Calu3 (cell line): ENCODE measurements at places on chromosomes 16 and 17.

GRCh38 chr17:83010206-83011200 is 68.9 kb upstream of the METRNL start:
- no peak for DNase-seq

DNA sequence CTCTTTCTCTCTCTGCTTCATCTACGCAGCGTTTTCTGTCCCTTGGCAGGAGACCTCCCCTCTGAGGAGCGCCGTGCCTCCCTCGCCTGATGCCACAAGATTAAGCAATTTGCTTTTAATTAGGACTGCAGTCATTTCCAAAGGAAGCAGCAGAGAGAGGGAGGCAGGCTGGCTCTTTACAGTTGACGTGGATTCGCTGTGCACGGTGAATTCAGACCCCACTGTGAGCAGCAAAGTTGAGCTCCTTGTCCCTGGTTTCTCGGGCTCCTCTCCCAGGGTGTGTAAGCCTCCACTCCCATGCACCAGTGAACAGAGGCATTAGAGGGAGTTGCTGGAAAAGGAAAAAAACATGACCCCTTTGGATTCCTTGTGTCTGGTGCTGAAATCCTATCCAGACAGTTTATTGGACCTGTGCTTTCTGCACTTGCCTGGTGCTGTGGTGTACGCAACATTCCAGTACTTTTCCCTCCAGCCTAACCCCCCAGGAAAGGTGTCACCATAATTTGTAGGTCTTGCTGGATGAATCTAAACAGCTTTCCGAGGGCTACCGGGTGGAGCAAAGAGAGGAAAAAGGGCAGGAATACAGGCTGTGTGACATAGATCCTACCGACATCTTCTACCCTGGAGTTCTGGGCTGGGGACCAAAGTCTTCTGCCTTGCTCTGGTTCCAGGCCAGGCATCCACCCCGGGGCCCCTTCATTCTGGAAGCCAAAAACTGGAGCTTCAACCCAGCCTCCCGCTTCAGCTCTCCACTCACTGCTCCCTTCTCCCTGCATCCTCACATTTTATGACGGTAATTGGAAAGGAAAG is 171.0 kb downstream of the MAF start:
- no peak for DNase-seq

DNA sequence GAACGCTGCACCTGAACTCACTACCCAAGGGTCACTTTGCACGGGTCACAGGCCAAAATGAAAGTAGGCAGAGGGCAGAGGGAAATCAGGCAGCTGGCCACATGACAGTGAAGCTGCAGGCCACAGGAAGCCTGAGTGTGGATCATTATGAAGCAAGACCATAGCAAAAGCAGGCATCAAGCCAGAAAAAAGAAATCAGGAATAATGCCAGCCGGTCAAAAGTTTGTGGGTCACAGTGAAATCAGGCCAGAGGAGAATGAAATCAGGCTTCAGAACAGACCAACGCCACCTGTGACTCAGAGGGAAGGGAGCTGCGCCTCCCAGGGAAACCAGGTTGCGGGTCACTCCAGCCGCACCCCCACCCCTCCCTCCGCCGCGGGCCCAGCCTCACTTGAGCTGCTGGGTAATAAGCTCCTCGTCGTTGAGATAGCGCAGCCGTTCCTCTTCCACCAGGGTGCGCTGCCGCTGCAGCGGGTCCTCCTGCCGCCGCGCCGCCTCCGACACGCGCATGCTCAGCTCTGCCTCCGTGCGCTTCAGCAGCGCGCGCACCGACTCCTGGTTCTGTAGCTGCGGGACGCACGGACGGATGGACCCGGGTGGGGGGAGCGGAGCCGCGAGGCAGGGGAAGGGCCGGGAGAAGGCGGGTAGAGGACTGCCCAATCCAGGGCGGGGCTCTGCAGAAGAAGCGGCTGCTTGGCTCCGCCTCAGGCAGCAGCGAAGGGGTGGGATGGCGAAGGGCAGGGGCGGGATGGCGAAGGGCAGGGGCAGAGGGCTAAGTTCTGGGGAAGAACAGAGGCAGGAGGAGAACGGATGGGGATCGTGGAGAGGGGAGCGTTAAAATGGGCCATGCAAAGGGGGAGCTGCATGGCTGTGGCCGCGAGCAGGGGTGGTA is 47.7 kb downstream of the SRCIN1 start:
- peak; percentile 100 for DNase-seq

DNA sequence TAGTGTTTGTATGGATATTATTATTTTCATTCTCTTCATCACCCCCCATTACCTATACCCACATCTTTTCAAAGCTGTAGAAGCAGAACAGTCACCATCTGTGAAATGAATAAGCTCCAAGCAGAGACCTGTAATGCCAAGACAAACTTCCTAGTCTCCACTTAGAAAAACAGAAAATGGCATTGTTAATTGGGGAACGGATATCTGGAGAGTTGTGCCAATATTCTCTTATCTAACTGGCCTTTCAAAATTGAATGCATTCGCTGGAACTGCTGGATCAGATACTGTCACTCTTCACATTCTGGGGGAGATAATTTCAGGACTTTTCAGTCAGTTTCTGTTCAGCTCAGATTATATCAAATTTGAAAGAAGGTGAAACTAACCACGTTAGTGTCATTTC is 464.4 kb upstream of the GOT2 start:
- DNase-seq, result no peak

- no peak for DNase-seq
Measured at GRCh38 chr16:50316102-50316847, 49.9 kb downstream of the ADCY7 start.

DNA sequence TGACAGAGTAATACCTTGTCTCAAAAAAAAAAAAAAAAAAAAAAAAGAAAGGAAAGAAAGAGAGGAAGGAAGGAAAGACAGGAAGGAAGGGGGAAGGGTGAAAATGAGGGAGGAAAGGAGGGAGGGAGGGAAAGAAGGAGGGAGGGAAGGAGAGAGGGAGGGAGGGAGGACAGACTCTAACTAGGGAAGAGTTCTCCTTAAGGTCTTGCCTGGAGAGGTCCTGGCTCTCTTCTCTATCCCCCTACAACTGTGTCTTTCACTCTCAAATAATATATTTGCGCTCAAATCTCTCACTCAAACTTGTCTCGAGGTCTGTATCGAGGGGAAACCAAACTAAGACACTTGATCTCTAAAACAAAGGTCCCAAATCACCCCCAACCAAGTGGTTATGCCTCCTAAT is 35.6 kb downstream of the WDR59 start:
- no peak for DNase-seq

DNA sequence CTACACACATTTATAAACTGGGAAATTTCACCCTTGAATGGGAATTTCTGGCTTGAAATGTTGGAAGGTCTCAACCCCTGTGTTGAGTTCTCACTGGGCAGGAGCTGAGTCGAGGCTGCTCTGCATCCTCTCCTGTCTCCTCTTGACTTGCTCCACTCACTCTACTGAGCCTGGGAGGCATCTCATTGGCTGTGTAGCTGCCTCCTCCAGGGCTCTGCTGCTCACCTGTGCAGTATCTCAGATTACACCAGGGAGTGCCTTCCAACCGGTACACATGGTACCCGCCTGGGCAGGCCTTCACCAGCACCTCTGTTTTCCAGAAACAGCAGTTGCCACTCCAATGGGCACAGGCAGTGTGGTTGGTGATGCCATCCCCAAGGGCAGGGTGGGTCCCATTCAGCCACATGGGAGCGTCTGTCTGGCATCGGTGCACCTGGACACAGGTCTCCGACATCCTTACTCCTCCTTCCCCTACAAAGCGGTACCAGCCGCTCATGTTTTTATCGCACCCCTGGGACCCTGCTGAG is 3.7 kb downstream of the GP2 start:
- no peak for DNase-seq

DNA sequence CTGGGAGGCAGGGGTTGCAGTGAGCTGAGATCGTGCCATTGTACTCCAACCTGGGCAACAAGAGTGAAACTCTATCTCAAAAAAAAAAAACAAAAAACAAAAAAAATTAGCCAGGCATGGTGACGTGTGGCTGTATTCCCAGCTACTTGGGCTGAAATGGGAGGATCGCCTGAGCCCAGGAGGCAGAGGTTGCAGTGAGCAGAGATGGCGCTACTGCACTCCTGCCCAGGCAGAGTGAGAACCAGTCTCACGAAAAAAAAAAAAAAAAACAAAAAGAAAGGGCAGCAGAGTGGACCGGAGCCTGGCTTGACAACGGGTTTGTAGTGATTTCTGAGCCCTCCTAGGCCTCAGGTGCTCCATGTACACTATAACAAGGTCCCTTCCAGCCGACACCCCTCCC is 33.1 kb downstream of the PEMT start:
- no peak for DNase-seq

GRCh38 chr16:67773569-67774456 is 32.5 kb downstream of the RANBP10 start:
- no peak for DNase-seq

- no peak for DNase-seq
Measured at GRCh38 chr17:83192161-83192788, 112.9 kb downstream of the METRNL start.

GRCh38 chr17:862582-862981 is 80.4 kb downstream of the MRM3 start:
- no peak for DNase-seq

- no peak for DNase-seq
Measured at GRCh38 chr17:50482110-50482509, 3.5 kb downstream of the RSAD1 start.

DNA sequence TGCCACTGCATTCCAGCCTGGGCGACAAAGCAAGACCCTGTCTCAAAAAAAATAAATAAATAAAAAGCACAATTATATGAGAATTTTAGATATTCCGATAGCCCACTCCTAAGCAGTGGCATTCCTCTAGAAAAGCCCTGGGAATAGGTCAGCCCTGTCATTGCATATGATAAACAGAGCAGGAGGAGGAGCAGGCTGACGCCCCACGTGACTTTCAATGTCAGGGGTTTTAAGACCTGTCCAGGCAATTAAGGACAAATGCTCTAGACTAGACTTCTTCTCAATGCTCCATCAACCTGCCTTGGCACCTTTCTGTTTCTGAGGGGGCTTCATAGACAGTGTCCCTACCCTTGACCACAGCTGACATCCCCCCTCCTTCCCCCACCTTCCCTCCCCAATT is 7.5 kb downstream of the TOM1L2 start:
- DNase-seq, result no peak

- no peak for DNase-seq
Measured at GRCh38 chr16:28297784-28298510, 5.6 kb downstream of the SBK1 start.

DNA sequence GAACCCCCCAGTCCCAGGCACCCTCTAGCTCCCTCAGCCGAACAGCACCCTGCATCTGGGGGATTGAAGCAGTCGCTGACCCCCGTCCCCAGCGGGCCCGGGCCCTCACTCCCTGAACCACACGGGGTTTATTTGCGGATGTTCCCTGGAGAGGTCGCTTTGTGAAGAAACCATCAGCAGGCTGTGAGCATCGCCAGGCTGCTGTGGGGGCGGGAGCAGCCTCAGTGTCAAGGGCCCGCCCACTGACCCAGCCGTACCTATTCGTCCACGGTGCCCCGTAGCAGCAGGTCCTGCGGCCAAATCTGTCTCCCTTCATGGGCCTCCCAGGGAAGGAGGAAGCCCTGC is 6.4 kb upstream of the RAB40C start:
- DNase-seq, result no peak

- DNase-seq, result peak; percentile 71
Measured at GRCh38 chr17:74427048-74427762, 4.7 kb upstream of the GPRC5C start.

GRCh38 chr17:30886187-30886586 is 19.9 kb downstream of the TEFM start:
- no peak for DNase-seq

GRCh38 chr16:84761448-84762368 is 58.1 kb upstream of the CRISPLD2 start:
- DNase-seq, result no peak

DNA sequence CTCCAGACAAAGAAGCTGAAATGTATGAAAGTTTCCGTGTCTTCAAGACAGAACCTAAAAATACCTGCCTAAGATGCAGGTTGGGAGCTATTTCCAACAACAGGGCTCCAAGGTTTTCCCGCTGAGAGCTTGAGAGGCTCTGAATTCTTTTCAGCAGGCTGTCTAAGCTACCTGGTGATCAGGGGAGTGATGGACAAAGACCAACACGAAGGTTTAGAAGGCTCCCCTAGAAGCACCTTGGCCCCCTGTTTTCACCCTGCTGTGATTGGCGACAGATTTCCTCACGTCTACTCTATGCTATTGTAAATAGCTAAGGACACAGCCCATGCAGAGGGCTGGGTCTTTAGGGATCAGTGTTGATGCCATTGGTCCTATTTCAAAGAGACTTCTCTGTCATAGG is 275.2 kb upstream of the SALL1 start:
- DNase-seq, result no peak

DNA sequence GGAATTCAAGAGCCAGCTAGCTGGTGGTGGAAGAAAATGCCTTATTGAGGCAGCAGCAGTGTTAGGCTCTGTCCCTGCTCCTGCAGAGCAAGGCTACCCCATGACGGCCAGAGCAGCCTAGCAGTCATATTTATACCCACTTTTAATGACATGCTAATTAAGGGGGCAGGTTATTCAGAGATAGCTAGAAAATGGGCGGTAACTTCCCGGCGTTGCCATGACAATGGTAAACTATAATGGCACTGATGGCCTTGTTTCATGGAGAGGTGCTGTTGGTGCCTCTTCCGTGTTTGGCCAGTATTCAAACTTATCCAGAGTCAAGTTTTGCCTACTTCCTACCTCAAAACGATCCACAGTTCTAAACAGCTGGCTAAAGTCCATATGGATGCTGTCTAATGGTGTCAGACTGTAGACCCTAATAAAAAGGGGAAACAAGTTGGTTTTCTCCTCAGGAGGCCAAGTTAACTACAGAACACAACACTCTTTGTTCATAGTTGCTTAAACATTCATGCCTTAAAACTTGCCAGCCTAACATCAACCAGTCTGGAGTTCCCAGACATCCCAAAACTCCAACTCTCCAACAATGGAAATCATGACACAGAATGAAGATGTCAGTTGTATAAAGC is 3.7 kb upstream of the SCNN1B start:
- DNase-seq, result no peak

- DNase-seq, result no peak
Measured at GRCh38 chr16:47956916-47957315, 198.9 kb downstream of the ABCC12 start.

GRCh38 chr17:7004398-7005253 is 7.8 kb upstream of the RNASEK start:
- peak; percentile 45 for DNase-seq

- no peak for DNase-seq
Measured at GRCh38 chr17:64423881-64424280, 25.0 kb upstream of the MILR1 start.

DNA sequence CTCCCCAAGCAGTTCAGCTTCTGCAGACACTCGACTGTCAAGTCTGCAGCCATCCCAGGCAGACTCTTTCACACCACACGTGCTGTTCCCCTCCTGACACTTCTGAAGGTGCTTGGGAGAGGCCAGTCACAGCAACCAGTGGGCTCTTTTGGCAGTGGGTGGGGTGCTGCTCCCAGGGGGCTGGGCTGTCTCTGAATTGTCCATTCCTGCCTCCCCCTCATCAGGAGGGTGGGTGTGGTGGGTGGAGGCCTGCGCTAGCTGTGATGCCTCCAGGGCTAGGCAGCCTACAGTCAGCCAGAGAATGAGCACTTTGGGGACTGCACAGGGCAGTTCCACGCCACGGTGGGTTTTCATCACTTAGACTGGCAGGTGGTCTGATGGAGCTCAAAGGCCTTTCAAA is 10.3 kb downstream of the STARD3 start:
- DNase-seq, result peak; percentile 70

- no peak for DNase-seq
Measured at GRCh38 chr16:6897876-6898485, 434.7 kb upstream of the RBFOX1 start.
